ENCODE measurements at places on chromosomes 1 and 21. TPM values are rescaled to one million over a fixed set of nuclear protein-coding genes. Genes with fewer than 3 reads are reported as not detected.

DNA sequence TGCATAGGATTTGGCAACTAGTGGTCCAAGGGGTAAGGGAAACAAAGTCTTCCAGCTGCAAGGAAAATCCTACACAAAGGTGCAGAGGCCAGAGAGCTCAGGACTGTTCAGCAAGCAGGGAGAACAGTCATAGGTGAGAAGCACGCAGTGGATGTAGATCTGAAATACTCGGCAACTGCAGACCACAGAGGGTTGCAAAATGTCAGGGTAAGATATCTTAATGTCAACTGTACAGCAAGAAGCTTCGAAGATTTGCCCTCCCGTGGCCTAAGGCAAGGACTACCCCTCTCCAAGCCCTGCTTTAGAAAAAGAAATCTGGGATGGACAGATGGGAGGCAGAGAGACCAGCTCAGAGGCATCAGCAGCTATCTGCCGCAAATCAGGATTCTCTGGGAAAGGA, 153.4 kb upstream of the IRF2BP2 start:
- DNase-seq = no peak

The ANGEL2 gene
- polyA plus RNA-seq = 39.2 TPM

GRCh38 chr1:26016953-26017545, 4.5 kb upstream of the EXTL1 start:
- DNase-seq = no peak

The FCRL2 gene
- polyA plus RNA-seq = not detected

- no peak for DNase-seq
Measured at GRCh38 chr21:25709684-25710265, 24.9 kb downstream of the ATP5PF start.

DNA sequence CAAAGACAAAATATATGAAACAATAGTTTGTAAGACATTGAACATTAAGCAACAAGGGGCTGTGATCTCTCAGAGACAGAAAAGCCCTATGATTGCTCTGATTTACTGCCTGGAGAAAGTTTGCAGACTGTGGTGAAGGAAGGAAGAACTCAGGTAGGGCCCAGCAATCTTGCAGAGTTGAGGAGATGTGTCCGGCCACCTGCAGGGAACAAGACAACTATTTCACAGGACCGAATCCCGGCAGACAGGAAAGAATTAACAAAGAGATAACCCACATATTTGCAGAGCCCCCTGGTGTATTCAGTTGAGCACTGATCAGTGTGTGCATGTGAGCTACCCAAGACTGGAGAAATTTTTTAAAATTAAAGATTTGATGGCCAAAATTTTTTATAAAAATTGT, 58.3 kb upstream of the FMN2 start:
- DNase-seq = no peak

The RNF186 gene
- polyA plus RNA-seq = not detected

GRCh38 chr21:27487676-27488075, 520.8 kb upstream of the ADAMTS5 start:
- DNase-seq = no peak

GRCh38 chr1:8089535-8090228, 63.6 kb upstream of the ERRFI1 start:
- DNase-seq = no peak

The PROX1 gene
- polyA plus RNA-seq = not detected

GRCh38 chr1:208541225-208541855, 297.2 kb upstream of the PLXNA2 start:
- no peak for DNase-seq
